ENCODE measurements at places on chromosomes 7 and 10.

DNA sequence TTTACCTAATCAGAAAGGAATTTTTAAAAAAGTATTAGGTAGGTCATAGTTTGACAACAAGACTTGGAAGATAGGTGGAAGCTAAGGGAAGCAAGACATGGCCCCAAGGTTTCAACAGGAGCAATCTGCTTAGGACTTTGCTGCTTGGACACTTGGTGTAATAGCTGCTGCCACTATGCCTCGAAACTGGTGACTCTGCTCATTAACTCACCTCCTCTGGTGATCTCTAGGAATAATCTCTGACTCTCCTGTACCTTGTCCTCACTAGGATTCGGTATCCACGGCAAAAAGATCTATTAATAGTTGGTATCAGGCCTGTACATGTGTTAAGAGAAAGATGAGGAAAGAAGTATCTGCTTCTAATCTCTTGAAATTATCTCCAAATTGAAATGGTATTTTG, 53.1 kb downstream of the PTEN start:
- no peak for DNase-seq

- DNase-seq = no peak
These were observed 103.5 kb downstream of the LHFPL3 start for GRCh38 chr7:104431930-104432329.

- no peak for DNase-seq
These were observed 32.2 kb upstream of the TRIL start for GRCh38 chr7:28990200-28990960.

GRCh38 chr7:84677117-84677732, 482.6 kb upstream of the SEMA3A start:
- no peak for DNase-seq

DNA sequence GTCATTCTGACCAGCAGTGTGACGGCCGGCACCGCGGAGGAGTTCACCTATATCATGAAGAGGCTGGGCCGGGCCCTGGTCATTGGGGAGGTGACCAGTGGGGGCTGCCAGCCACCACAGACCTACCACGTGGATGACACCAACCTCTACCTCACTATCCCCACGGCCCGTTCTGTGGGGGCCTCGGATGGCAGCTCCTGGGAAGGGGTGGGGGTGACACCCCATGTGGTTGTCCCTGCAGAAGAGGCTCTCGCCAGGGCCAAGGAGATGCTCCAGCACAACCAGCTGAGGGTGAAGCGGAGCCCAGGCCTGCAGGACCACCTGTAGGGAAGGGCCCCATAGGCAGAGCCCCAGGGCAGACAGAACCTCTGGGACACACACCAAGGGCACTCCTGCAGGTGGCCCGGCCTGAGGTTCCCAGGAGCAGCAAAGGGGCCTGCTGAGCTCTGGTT, 9.0 kb downstream of the RBP3 start:
- DNase-seq = no peak

- DNase-seq = no peak
These were observed 140.2 kb upstream of the AHR start for GRCh38 chr7:17158261-17158660.

- DNase-seq = peak; percentile 83
These were observed at the start of gene LRGUK for GRCh38 chr7:134126966-134127848. Gene LRGUK (plus strand): TSS chr7:134127340. CDS start chr7:134127368, 28 bp downstream.

DNA sequence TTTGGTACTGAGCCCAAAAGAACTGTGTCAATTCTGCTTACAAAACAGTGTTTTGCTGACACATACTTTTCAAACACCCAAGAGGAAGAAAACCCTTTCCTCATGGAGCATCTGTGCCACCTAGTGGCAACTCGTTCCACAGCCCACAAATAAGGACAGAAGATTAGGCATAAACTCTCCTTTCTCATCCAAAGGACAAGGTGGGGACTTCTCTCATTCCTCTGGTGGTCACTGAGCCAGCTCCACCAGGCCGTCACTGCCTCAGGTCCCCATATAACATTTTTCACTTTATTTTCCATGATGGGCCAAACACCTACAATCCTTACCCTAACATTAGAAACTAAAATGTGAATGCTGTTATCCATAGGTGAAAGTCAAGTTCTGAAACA, 76.9 kb downstream of the RNF216 start:
- DNase-seq = peak; percentile 73

DNA sequence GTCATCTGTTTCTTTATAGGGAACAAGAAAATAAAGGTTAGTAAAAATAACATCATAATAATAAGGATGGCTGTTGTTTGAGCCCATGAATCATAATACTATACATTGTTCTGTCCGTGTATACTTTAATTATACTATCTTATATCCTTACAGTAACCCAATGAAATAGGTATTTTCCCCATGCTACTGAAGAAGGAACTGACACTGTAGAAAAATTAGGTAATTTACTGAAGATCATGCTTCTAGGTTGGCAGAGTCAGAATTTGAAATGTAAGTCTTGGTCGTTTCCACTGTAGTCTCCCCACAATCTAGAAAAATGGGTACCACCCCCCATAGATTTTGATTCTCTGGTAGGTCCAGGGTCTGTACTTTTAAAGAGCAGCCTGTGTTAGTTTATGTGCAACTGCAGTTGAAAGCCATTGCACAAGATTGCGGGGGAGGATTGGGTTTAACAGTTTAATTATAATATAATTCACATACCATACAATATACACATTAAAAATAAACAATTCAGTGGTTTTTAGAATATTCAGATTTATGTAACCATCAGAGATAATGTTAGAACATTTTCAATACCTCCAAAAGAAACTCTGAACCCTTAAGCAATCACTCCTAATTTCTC, 47.7 kb downstream of the SHOC2 start:
- no peak for DNase-seq

GRCh38 chr10:10903620-10904019, 114.1 kb upstream of the CELF2 start:
- no peak for DNase-seq

- no peak for DNase-seq
These were observed 124.8 kb downstream of the PPP1R17 start for GRCh38 chr7:31811650-31812461.

GRCh38 chr10:93218386-93218785, 144.7 kb downstream of the CYP26A1 start:
- no peak for DNase-seq

GRCh38 chr10:75744261-75744660, 312.8 kb downstream of the LRMDA start:
- no peak for DNase-seq

DNA sequence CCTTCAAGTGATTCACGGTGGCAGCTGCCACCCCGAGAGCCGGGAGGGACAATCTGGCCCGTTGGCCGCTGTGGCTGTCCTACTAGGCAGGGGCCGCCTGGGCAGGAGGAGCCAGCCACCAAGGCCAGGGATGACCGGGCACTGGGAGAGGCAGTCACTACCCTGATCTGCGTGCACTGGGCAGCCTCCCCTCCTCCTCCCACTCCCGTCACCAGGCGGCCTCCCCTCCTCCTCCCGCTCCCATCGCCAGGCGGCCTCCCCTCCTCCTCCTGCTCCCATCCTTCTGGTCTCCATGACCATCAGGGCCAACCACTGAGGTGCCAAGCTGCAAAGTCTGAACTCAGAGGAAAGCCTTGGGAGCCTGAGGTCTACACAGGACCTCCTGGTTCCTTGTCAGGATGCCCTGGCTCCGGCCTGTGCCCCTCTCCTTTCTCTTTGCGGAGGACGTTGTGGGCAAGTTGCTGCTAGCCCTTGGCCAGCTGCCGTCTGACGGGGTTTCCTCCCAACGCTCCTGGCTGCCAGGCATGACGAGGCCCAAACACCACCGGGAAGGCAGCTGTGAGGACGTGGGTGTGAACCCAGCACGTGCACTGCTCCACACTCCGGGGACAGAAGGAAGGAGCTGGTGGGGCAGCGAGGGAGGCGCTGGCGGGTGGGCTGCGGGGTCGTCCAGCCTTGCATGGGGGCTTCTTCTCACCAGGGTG, 131.1 kb downstream of the WDR37 start:
- DNase-seq = no peak

DNA sequence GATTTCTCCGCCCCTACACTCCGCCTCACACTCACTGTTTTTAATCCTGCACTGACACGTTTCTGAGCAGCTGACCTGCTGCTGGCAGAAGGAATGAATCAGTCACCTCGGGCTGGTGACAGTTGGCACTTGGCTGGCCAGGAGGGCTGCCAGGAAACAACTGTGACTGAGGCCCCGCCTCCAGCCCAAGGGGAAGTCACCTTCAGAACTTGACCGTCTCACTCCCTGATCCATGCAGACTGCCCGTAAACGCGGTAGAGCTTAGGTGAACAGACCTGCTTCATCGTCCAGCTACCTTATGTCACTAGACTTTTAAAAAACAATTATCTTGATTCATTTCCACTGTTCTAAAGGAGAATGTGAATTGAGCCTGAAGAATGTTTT, 107.5 kb downstream of the DOCK1 start:
- DNase-seq = peak; percentile 7

DNA sequence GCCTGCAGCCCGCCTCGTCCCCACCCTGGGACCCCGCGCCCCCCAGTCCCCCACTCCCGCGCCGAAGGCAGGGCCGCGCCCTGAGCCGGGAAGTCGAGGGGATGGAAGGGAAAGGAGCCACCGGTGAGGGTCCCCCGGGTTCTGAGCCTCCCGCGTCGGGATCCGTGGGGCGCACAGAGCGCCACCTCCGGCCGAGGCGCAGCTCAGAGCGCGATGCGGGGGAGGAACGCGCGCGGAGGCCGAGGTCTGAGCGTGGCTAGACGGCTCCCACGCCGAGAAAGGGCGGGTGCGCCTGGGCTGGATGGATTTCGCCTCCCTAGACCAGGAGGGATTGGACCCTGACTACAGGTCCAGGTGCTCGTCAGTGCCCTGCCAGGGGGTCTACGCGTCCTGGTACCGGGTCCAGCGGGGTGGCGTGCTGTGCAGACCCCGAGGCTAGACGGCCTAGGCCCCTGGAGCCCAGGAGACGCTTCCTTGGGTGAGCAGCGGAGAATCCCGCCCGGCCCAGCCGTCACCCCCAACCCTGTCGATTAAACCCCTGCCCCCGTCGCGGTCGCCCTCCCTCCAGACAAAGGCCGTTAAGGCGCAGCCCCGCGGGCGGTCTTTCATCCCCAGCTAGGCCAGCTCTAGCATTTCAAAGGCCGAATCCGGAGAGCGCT, 986 bp upstream of the PDGFA start:
- DNase-seq = no peak

- DNase-seq = no peak
These were observed 7.3 kb upstream of the RET start for GRCh38 chr10:43069579-43069978.

DNA sequence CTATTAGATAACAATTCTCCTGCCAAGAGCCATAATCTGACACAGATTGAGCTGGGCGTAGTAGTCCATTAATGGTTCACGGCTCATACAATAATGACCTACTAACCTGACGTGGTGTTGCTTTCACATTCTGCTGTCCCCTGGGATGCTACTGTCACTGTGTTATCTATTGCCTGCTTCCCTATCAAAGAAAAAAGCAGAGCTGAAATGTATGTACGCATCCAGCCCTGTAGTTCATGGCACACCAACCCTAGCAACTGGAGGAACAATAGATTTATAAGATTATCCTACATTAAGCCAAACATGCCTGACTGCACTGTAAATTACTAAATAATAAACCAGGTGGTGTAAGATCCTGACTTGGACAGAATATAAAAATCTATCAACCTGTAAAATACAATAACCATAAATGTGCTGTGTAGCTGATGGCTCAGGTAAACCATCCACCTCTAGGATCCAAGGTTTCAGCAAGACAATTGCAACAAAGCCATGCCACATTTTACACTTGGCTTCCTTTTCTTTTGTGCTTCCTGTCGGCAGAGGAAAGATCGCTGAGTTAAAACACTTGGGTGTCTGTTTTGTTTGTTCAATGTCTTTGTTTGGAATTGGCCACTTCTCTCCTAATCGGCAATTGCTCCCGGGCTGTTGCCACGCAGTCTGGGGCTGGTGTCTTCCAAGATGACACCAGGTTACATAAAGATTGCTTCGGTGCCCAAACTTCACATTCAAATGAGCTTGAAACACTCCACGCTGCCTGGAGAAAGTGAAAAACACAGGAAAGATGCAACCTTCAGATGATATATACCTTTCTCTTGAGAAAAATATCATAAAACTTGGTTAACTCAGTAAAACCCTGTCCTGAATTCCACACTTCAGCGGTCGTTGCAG, 143.9 kb upstream of the MGMT start:
- DNase-seq = no peak

Measured in MM.1S (cell line).